ENCODE measurements at places on chromosomes 11 and 22.
A peak's percentile ranks its signal among the peaks of the same experiment; 100 is the strongest.

DNA sequence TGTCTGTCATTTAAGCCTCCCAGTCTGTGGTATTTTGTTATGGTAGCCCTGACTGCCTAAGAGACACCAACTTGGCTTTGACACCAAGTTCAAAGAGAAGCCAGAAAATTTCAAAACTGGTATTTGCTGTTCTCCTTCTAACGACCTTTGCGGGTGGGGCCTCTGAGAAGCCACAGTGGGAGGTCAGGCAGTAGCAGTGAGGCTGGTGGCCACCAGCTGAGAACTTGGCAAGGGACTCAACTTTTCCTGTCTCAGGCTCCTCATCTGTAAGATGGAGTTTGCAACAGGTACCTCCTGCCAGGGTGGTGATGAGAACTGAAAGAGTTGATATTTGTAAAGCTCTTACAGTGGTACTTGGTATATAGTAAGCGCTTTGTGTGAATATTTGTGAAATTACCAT lies 183.4 kb downstream of the BCR start:
- DNase-seq: no peak

- DNase-seq: no peak
Measured at GRCh38 chr11:113839842-113840241, 35.5 kb downstream of the USP28 start.

DNA sequence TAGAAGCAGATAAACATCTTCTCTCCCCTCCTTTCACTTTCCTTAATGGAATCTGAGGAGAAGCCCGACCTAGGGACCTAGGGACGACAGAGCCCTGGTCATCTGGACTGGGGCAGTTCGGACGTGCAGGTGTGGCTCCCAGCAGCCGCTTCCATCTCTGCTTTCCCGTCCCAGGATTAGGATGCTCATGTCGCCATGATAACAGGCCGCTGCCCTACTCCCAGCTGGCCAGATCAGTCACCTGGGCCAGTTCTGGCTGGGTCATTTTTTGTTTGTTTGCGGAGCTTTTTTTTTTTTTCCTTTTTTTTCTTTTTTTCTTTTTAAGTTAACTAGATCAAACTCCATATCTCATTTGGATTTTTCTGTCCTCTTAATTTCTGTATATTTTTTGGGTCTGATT lies 166.3 kb upstream of the TTC12 start:
- DNase-seq: no peak

DNA sequence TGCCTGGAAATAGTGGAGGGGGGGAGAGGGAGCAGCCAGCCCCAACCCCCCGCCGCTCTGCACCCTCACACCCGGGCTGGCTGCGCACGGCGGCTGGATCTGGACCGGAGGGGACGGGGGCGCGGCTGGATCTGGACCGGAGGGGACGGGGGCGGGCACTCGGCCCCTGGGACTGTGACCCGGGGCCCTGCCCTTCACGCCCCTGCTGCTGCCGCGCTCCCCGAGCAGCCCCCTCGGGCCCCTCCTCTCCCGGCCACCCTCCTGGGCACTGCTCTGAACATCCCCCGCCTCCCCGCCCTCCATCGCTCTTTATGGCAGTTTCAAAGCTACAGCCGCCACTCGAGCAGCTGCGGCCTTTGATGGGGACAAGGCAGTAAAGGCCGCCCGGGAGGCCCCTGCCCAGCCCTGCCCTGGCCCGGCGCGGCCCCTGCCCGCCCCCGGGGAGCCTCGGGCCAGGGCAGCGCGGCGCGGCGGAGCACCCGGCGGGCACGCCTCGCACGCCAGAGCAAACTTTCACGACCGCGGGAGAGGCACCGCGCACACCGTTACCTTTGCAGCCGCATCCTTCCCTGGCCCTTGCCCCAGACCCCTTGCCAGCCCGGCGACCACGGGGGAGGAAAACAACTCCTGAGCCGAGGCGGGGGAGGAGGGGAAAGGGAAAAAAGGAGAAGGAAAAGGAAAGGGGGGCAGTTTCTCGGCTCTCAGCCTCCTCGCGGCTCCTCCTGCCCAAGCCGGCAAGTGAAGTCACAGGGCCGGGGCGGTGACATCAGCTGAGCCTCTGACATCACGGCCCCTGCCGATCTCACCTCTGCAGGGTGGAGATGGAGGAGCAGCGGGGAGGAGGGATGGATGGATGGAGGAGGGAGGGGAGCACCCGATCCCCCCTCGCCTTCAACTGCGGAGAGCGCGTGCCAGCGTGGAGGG lies 13.1 kb upstream of the TCF20 start:
- DNase-seq: no peak

GRCh38 chr11:96237766-96238266 lies 105.2 kb downstream of the MAML2 start:
- DNase-seq: no peak

- DNase-seq: no peak
Measured at GRCh38 chr11:11229647-11230046, 123.4 kb downstream of the CSNK2A3 start.

- no peak for DNase-seq
Measured at GRCh38 chr11:2548596-2548995, 103.8 kb downstream of the KCNQ1 start.

- DNase-seq: no peak
Measured at GRCh38 chr22:37623075-37624016, 14.7 kb downstream of the GGA1 start.

DNA sequence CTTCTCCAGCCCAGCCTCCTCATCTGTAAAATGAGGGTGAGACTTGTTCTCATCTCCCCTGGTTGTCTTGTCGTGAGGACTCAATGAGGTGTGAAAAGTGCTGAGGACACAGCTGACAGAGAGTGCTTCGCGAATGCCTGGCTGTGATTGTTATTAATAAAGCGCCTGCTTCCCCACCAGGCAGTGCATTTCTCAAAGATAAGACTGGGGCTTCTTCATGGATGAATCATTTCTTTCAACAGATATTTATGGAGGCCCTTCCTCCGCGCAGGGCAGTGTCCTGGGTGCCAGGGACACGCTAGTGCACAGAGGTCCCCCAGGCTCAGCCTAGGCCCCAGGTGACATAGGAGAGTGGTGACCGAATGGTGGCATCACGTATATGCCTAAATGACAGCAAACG lies 34.3 kb upstream of the SHISAL1 start:
- DNase-seq: peak; percentile 32

DNA sequence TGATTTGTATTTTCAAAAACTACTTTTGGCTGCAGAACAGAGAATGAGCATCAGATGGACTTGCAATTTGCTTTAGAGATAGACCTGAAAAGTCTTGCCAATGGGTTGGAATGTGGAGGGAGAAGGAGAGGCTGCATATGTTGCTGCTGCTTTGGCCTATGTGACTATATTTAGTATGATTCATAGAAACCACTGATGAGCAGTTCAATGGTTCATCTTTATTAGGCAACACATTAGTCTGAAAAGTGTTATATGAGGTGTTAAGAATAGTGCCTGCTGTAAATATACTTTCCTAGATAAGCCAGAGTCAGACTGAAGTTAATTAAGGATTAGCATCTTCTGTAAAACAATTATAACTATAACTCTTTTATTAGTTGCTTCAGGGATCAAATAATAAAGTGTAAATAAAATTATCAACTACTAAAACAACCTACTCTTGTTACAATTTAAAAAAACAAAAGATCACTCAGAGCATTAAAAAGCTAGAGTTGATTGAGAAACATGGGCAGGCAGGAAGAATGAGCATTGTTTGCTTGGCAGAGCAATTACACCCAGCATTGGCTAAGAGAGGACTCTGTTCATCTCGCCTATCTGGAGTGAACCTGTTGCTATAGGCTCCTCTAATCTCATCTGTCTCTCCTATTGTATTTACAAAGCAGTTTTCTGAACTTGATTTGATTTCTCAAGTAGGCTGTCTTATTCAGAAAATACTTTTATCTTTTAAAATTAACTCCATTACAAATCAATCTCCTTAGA lies 36.3 kb downstream of the HORMAD2 start:
- peak; percentile 78 for DNase-seq

GRCh38 chr22:27028093-27028492 lies 370.7 kb downstream of the MIAT start:
- no peak for DNase-seq
